ENCODE measurements at places on chromosomes 5 and 9.

- DNase-seq = no peak
Observed at GRCh38 chr5:53041071-53041692, 52.0 kb downstream of the ITGA2 start.

DNA sequence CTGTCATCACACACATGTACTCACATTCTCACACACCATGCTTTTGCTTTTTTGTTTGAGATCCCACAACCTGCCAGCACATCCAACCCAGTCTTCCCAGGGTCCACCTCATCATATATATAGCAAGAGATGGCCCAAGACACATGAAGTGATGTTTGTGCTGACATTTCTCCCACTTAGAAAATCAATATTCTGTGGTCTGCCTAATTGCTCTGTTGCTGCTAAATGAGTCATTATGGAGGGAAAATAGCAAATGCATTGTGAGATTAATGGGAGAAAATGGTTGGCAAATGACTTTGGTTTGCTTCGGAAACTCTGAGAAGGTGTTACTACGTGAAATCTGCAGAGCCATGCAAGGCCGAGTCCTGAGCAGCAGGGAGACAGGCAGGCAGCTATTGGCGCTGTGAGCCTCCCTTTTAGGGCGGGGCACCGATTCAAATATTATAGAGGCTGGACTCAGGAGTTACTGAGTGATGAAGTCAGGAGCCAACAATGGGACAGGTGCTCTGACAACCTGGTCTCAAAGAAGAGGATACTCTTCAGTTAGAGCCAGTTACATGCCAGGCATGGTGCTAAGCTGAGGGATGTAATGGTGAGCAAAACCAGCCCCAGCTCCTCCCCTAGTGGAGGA is 62.8 kb downstream of the DAB2IP start:
- DNase-seq = no peak

- DNase-seq = no peak
Observed at GRCh38 chr5:21889581-21889980, 963.6 kb downstream of the CDH12 start.

DNA sequence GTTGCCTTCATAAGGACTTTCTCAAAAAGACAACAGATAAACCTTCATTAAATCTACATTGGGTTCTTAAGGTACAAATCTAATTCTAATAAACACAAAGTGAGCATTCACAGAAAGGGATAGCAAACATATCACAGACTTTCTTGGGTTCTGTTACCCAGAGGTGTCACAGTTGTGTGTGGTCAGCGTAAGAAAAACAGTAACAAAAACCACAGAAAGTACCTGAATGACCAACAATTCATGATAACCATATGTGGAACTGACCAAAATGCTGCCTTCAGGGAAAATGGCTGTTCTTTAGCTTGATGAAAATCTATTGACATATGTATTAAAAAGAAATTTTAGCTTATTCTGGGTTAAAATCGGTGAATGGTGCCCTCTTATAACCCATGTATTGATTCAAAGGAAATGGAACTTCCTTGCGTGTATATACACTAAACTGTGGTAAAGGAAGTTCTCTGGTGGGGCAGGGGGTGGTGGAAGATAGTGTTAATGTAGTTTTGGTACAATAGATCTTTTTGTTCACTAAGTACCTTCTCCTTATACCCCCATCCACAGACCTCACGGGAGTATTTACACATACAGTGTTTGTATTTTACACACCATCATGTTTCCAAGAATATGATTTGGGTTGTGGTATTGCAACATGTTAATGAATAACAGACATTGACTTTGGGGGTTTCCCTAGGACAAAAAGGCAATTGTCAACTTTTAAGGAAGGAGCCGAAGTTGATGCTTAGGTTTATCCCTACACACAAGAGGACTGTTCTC is 152.5 kb downstream of the APBA1 start:
- no peak for DNase-seq

- DNase-seq = peak; percentile 29
Observed at GRCh38 chr9:21434202-21435014, 5.8 kb upstream of the IFNA1 start.

DNA sequence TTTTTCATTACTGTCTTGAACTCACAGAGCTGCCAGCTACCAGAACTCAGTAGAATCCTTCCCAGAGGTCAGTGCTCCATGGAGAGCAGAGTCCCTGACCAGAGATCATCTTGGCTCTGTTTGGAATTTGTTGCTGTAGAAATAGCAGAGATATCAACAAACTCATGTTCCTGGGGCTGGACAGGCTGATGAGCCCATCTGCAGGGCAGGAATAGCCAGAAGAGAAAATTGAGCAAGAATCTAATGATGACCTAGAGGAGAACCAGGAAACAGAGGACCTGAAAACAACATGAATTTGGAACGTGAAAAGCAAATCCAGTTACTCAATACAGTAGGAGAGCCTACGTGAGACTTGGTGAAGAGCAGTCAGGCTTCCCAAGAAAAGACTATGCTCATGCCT is 437.8 kb downstream of the PLK2 start:
- DNase-seq = no peak

GRCh38 chr5:2591777-2592453 is 159.6 kb downstream of the IRX2 start:
- no peak for DNase-seq

GRCh38 chr9:98700801-98701200 is 7.9 kb downstream of the GABBR2 start:
- DNase-seq = no peak

GRCh38 chr5:177426566-177427210 is at the start of gene GRK6:
GRK6 (plus strand) TSS chr5:177426676; CDS start chr5:177426846, 170 bp downstream.
- DNase-seq = peak; percentile 79

- no peak for DNase-seq
Observed at GRCh38 chr5:157606046-157606445, 30.5 kb upstream of the ADAM19 start.

- no peak for DNase-seq
Observed at GRCh38 chr5:135102716-135103574, 68.9 kb upstream of the PITX1 start.

DNA sequence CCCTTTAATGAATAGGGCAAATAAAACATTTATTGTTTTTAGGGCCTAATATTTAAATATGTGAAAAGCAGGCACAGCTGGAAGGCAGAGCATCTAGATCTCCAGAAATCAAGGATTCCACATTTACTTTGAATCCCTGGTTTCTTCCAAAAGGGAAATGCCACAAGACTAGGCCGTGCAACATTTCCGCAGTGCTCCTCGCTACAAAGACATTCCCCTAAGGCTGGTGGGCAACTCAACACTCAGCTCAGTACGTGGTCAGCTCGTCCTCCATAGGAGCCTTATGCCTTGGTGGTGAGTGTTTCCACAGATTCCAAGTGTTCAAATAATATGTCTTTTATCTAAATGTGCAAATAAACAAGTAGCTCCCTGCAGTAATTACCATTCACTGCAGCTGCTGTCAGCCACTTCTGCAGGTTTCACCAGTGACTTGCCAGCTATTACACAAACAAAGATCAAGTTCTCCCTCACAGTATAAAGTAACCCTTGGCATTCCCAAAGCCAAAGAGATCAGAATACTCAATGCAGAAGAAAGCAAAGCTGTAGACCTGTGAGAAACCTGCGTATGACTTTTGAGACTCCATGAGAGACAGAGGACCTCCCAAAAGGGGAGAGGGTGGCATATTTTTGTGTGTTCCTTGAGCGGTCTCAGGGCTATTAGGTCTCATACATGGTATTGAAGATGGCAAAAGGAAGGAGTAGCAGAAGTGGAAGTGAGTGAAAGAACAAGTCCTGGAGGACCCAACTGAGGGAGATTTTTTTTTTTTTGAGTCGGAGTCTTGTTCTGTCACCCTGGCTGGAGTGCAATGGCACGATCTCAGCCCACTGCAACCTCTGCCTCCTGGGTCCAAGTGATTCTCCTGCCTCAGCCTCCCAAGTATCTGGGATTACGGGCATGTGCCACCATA is 38.0 kb upstream of the TENT2 start:
- DNase-seq = no peak

All from activated naive CD8-positive, alpha-beta T cell treated with anti-CD3 and anti-CD28 coated beads for 36 hours (primary cell).